ENCODE measurements at places on chromosomes 12 and 14. TPM values are rescaled to one million over a fixed set of nuclear protein-coding genes. Genes with fewer than 3 reads are reported as not detected.

CD27 gene
- total RNA-seq = not detected

AKAP5 gene
- 0.51 TPM for total RNA-seq

PTHLH gene
- 1.9 TPM for total RNA-seq

C12orf60 gene
- total RNA-seq = 2.5 TPM

ARG2 gene
- 1.6 TPM for total RNA-seq

ACRBP gene
- 1.6 TPM for total RNA-seq
